Activated gamma-delta T cell treated with anti-CD3 and anti-CD28 coated beads, Interleukin-2, amount 50 U/mL, for 16 hours (primary cell): ENCODE measurements at places on chromosomes 7 and 10.

DNA sequence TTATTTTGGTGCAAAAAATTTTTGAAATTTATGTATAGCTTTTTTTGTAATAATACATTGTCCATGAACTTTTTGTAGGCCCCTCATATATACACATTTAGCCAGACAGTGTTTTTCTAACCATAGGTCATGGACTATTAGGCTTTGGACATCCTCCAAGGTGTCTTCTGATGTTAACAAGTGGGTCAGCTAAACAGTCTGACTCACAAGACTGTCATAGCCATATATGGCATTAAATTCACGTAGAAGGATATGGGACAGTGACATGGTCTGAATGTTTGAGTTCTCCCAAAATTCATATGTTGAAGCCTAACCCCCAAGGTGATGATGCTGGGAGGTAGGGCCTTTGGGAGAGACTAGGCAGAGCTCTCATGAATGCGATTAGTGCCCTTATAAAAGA is 14.0 kb upstream of the NUB1 start:
- no peak for DNase-seq

- no peak for DNase-seq
Observed at GRCh38 chr7:121714559-121715303, 158.2 kb upstream of the PTPRZ1 start.

DNA sequence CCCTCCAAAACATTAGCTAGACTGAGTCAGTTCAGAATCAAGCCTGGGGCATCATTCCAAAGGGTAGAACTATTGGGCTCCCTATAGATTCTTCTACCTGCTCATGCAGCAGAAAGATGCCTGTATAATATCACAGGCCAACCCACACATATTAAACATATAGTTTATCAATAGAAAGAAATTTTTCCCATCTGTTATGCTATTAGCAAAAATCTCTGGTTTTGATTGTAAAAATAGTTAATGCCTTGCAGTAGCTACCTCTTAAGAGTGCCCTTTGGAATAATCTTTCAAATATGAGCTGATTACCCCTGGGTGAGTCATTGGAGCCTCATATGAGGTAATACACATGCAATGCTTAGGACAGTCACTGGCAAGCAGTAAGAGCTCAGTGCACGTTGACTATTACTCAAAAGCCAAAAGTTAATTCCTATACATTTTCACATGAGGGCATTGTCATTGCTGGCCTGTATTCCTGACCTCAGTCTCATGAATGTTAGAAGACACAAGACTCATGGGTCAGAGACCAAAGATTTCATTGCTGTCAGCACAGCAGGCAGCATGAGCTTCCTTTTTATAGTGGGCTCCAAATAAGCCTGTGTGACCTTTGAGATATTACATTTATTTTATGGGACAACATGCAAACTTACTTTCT is 180.0 kb downstream of the FGFR2 start:
- no peak for DNase-seq

- DNase-seq = no peak
Observed at GRCh38 chr7:101519324-101520023, 109.6 kb downstream of the MYL10 start.

DNA sequence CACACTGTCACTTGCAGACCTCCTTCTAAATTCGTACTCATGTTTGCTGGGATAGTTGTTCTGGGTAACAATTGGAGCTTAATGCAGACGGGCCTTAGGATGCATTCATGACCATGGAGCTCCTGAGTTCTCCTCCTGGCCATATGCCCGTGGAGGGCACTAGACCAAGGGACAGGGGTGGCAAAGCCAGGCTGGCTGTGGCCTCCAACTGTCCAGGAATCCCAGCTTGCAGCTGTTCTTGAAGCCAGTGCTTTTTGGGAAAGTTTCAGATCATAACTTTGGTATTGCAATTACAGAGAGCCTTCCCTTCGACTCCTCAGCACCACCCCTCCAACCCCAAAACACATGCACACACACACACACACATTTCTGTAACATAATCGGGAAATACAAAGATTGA is 30.6 kb downstream of the ANTXRL start:
- no peak for DNase-seq

GRCh38 chr7:65269150-65269856 is 104.4 kb upstream of the ZNF92 start:
- no peak for DNase-seq

- DNase-seq = no peak
Observed at GRCh38 chr7:34612661-34613060, 45.4 kb upstream of the NPSR1 start.

- no peak for DNase-seq
Observed at GRCh38 chr10:785089-785860, 95.8 kb upstream of the DIP2C start.

DNA sequence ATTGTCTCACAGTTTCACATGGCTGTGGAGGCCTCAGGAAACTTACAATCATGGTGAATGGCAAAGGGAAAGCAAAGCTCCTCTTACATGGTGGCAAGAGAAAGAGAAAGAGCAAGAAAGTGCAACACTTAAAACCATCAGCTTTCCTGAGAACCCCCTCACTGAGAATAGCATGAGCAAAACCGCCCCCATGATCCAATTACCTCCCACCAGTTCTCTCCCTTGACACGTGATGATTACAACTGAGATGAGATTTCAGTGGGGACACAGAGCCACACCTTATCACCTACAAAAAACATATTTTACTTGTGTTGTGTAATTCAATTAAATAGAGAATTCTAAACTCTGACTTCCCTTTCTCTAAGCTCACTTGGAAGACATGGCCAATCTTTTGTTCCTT is 80.2 kb downstream of the SEMA3C start:
- DNase-seq = no peak

DNA sequence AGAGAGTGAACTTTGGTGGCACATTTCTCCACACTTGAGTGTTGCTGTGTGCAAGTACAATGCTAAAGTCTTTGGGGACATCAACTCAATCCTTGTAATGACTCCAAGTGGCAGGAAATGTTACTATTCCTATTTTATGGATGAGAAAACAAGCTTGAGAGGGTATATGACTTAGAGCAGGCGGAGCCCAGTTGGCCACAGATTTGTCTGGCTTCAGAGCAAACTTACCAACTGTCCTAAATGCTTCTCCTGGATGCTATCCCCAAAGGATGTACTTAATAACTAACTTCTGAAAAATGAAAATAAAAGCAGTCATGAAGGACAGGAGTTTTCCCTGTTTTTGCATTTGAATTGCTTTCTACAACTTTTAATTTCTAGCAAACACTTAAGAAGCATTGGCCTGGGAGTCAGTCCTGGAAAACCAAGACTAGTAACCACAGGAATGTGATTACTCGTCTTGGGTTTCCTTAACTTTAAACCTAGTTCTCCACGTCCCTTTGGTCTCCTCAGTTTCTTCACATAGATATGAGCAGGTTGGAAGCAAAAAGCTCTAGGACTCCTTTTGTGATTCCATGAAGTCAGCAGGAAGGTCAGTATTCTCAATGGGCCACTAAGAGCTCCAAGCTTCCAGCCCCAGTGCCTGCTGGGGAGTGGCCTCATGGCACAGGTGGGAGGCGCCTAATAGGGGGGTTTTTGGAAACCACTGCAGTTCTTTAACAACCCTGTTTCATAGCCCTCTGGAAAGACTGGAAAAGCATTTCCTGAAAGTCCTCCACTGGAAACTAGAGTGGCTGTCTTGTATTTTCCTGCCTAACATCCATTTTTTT is 140.8 kb downstream of the GLCCI1 start:
- DNase-seq = no peak

DNA sequence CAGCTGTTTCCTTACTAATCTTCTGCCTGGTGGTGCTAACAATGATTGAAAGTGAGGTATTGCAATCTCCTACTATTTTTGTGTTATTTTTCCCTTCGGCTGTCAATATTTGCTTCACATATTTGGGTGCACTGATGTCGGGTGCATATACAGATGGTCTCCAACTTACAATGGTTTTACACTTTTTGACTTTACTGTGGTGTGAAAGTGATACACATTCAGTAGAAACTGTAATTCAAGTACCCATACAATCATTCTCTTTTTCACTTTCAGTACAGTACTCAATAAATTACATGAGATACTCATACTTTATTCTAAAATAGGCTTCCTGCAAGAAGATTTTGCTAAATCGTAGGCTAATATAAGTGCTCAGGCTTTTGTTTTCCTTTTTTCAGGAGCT is 73.2 kb downstream of the RNF216 start:
- no peak for DNase-seq

GRCh38 chr10:34537629-34538231 is 277.4 kb downstream of the PARD3 start:
- no peak for DNase-seq

GRCh38 chr7:738723-739454 is 11.8 kb upstream of the PRKAR1B start:
- no peak for DNase-seq

GRCh38 chr10:78664929-78665553 is 403.7 kb upstream of the ZMIZ1 start:
- no peak for DNase-seq

- DNase-seq = no peak
Observed at GRCh38 chr7:3321745-3322144, 20.7 kb downstream of the SDK1 start.

DNA sequence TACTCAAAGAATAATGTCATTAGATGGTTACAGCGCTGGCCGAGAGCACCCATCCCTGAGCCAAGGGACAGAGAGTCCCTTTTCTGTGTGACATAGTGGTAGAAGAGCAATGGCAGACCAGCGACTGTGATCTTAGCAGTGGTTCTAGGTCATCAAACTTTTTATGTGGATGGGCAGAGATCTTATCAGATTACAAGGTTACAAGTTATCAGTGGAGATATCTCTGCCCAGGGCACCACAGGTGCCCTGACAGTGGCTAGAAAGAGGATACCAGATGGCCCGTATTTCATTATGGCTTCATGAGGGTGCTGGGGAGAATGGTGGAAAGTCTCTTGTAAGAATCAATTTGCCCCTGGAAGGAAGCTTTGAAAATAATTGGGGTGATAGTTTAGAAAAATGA is 62.7 kb downstream of the CYCS start:
- no peak for DNase-seq

- DNase-seq = peak; percentile 42
Observed at GRCh38 chr7:156892081-156892800, 742 bp downstream of the LMBR1 start.

DNA sequence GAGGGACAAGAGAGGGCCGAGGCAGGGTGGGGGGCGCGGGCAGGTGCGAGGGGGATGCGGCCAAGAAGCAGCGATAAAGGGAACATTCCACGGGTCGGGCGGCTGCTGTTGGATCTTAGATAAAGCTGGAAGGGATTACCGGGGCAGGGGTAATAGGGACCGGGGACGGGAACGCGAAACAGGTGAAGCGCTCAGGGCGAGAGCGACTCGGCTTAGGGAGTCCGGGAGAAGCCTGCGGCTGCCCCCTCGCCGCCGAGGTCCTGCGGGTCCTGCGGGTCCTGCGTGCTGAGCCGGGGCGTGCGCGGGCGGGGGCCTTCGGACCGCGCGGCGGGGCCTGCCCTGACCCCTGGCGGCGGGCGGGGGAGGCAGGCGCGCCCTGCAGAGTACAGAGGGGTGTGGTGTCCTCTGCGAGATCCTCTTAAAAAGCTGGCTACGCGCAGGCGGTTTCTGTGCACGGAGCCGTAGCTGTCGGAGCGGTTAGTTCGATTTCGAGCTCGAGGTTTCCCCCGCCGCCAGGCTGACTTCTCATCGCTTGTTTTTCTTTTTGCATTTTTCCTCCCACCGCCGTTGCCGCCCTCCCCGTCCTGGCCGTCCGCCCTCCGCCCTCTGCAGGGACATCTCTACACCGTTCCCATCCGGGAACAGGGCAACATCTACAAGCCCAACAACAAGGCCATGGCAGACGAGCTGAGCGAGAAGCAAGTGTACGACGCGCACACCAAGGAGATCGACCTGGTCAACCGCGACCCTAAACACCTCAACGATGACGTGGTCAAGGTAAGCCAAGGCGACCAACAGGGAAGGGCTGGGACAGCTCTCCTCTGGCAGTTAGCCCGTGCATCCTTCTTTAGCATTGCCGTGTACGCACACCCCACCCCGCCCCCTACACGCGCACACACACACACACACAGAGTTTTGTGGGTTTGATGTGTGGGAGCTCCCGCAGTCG is 1.4 kb downstream of the CAV1 start:
- DNase-seq = peak; percentile 30

- DNase-seq = peak; percentile 40
Observed at GRCh38 chr10:47384148-47384921, at the start of gene ZNF488. Gene ZNF488, minus strand, starts transcription at chr10:47384293. Its CDS starts 15,464 bp downstream, at chr10:47368829.

GRCh38 chr10:15436696-15437095 is 65.6 kb upstream of the FAM171A1 start:
- no peak for DNase-seq

DNA sequence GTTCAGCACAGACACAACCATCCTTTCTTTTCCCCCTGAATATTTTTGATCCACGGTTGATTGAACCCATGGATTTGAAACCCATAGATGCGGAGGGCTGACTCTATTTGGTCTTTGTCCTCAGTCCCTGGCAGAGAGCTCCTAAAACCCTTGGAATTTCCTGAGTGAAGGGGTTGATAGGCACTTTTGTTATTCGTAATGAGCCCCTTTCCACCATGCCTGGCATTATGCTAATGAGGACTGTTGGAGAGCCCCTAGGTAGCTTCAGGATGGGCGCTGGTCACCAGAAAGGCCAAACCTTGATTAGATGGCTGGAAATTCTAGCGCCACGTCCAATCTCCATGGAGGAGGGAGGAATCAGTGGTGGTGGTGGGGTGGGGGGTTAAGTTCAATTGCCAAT is 205.8 kb upstream of the GRB10 start:
- no peak for DNase-seq

- DNase-seq = no peak
Observed at GRCh38 chr10:86956195-86956847, 1.1 kb downstream of the MMRN2 start.

DNA sequence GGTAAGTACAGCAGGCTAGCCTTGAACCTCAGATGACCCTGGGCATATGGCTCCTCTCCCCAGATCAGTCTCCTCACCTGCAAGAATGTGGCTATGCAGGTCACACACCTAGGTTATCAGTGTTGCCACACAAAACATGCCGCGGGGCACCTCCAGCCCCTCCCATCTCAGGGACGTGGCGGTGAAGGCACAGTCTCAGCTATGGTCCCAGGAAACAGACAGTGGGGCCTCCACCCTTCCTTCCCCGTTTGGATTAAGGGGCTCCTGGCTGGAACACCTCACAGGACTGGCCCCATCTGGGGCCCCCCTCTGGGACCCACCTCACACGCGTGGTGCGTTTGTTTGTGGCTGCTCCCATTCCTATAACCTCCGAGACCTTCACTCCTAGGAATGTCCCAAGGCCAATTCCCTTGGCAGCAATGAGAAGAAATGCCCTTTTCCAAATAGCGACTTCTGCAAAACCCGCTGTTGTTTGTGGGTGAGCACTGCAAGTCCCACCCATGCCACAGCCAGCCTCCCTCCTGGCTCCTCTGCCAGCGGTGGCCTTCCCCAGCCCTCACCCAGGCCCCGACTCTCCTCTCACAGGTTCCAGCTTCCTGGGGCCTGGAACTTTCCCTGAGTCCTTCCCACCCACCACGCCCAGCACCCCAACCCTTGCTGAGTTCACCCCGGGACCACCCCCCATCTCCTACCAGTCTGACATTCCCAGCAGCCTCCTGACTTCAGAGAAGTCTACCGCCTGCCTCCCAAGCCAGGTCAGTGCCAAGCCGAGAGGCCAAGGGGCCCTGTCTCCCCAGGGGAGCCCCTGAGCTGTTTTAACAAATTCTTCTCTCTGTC is 17.1 kb downstream of the ZMIZ2 start:
- DNase-seq = no peak
